ENCODE measurements at places on chromosomes 1 and 21. TPM values are rescaled to one million over a fixed set of nuclear protein-coding genes. Genes with fewer than 3 reads are reported as not detected.

- DNase-seq, result no peak
Measured at GRCh38 chr1:172108161-172108893, 267.0 kb downstream of the DNM3 start.

GRCh38 chr1:113072141-113072756, 749 bp upstream of the LRIG2 start:
- no peak for DNase-seq

Gene RUNX3
- 167 TPM for total RNA-seq

Gene TMEM54
- total RNA-seq, result 1.7 TPM

DNA sequence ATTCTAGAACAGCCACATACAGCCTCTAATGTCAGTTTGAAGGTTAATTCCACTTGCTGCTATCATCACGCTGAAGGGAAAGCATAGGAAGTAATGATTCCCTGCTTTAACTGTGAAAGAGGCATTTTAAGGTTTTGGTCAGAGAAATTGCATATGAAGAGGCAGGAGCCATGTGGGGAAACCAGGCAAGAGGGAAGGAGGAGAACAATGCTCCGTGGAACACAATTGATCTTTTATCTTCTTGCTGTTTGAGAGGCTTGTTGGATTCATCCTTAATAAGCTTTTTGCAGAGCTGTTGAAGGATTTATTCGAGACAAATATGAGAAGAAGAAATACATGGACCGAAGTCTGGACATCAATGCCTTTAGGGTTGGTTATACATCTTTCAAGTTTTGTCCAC, 35.9 kb downstream of the SMAP2 start:
- no peak for DNase-seq

DNA sequence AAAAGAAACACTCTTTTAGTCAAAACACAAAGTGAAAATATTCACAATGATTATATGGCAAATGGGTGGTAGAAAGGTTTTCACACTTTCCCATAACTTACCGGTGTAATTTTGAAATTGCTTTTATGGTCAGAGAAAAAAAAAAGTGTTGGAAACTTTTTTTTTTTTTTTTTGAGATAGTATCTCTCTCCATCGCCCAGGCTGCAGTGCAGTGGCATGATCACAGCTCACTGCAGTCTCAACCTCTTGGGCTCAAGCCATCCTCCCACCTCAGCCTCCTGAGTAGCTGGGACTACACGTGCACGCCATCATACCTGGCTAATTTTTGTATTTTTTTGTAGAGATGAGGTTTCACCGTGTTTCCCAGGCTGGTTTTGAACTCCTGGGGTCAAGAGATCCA, 3.3 kb downstream of the IFNGR2 start:
- DNase-seq, result peak; percentile 55

- DNase-seq, result no peak
Measured at GRCh38 chr1:231265379-231265778, 24.4 kb downstream of the GNPAT start.
